Panc1 (cell line): ENCODE measurements at places on chromosomes 11 and 22. TPM values are rescaled to one million over a fixed set of nuclear protein-coding genes. Genes with fewer than 3 reads are reported as not detected.

The SYT9 gene
- 3.7 TPM for total RNA-seq

The LINC01488 gene
- total RNA-seq = not detected

The SNX15 gene
- 51.5 TPM for total RNA-seq

The UQCC3 gene
- total RNA-seq = 7.4 TPM

The PAAF1 gene
- 22.1 TPM for total RNA-seq

The SMTNL1 gene
- not detected for total RNA-seq

The NEAT1 gene
- 731 TPM for total RNA-seq

The MS4A3 gene
- 0.13 TPM for total RNA-seq

The PGA5 gene
- total RNA-seq = not detected

The KCNE3 gene
- 0.15 TPM for total RNA-seq

The EXPH5 gene
- 0.85 TPM for total RNA-seq

The OR8J3 gene
- total RNA-seq = not detected

The CRYBB2 gene
- total RNA-seq = 0.39 TPM

The MRPL16 gene
- 41.8 TPM for total RNA-seq

The PATE2 gene
- 0.18 TPM for total RNA-seq

The CYB5R2 gene
- total RNA-seq = 46.3 TPM

The PIH1D2 gene
- total RNA-seq = 3.0 TPM

The GGTLC2 gene
- total RNA-seq = not detected

The SLC17A6 gene
- not detected for total RNA-seq

The IRAG1 gene
- total RNA-seq = 0.21 TPM

The NFAM1 gene
- 0.41 TPM for total RNA-seq

The TMEM25 gene
- total RNA-seq = 6.7 TPM

The TBRG1 gene
- total RNA-seq = 35.0 TPM

The VPREB1 gene
- total RNA-seq = not detected

The XKR3 gene
- not detected for total RNA-seq

The CASP1 gene
- total RNA-seq = 2.1 TPM

The SESN3 gene
- total RNA-seq = 1.4 TPM

The APOA4 gene
- not detected for total RNA-seq

The SCARF2 gene
- total RNA-seq = 3.2 TPM

The FADD gene
- total RNA-seq = 47.3 TPM

The PAK1 gene
- 38.2 TPM for total RNA-seq

The C22orf31 gene
- not detected for total RNA-seq

The MRGPRF gene
- total RNA-seq = 0.36 TPM

The NUP50 gene
- total RNA-seq = 52.1 TPM

The HPS4 gene
- total RNA-seq = 26.2 TPM

The RAPSN gene
- total RNA-seq = 1.8 TPM

The INS gene
- not detected for total RNA-seq

The IGHMBP2 gene
- total RNA-seq = 27.8 TPM

The DEFB131B gene
- total RNA-seq = not detected

The SAA4 gene
- not detected for total RNA-seq
